ENCODE measurements at places on chromosomes 12 and 14.

GRCh38 chr14:62181591-62181990 is 419.4 kb downstream of the SNAPC1 start:
- no peak for DNase-seq

DNA sequence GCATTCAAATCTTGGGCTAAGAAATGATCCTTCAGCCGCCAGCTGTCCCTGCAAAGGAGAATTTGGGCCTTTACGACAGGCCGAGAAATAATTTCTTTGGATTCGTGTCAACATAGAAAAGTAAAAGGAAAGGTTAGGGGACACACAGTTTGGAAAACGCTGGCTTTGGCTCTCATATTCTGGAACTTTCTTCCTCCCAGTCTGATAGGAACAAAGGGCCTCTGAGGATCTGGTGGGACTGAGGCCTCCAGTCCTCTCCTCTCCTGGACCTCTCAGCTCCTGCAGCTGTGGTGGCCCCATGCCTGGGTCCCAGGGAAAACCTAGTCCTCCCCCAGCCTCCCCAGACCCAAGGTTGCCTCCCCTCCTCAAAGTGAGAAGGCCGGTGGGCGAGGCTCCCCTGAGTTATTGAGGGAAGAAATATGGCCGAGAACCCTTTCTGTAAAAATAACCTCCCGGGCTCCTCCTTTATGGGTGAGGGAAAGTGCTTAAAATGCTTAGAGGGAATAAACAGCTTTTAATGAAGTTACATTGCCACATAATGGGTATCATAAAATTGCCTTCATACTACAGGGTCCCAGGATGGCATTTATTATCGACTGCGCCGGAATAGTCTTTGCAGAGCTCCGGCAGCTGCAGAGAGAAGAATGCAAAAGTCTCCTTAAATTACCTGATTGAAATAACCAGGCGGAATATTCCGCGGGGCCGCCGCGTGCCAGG is 188.3 kb downstream of the PHETA1 start:
- no peak for DNase-seq

- no peak for DNase-seq
These were observed 274.9 kb downstream of the EMP1 start for GRCh38 chr12:13471471-13471870.

DNA sequence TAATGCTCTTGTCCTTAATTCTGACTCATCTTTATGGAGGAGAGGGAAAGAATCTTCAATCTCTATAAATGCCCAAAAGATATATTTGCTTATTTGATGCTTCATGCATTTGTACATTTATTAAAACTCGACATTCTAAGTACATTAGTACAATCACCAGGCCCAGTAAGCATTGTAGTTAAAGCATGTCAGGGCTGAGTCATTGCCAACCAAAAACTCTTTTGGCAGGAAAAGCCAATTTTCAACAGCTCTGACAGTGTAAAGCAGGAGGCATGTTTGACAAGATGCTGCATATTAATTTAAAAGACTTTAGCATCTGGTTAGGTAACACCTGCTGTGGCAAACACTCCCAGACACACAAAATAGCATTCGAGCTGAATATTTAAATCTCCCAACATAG is 290.9 kb downstream of the PPFIA2 start:
- no peak for DNase-seq

DNA sequence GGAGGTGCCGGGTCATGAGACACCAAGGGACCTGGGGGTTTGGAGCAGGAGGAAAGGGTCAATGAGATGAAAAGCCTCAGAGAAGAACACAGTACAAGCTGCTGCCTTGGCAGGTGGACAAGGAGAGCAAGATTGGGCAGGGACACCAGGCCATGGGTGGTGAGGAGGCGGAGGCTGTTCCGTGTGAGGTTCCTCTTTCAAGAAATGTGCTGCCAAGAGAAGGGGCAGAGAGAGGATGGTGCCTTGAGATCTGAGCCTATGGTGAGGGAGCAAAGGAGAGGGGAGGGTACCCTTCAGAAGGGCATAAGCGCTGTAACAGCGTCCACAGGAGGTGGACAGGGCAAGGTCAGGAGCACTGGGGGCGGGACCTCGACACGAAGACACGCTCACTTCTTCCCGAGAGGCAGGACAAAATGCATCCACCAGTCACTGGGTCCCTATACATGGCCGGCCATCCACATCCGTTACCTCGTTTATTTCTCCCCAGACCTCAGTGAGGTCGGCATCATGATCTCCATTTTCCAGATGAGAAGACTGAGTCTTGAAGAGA is 100.2 kb downstream of the B4GALNT3 start:
- no peak for DNase-seq

DNA sequence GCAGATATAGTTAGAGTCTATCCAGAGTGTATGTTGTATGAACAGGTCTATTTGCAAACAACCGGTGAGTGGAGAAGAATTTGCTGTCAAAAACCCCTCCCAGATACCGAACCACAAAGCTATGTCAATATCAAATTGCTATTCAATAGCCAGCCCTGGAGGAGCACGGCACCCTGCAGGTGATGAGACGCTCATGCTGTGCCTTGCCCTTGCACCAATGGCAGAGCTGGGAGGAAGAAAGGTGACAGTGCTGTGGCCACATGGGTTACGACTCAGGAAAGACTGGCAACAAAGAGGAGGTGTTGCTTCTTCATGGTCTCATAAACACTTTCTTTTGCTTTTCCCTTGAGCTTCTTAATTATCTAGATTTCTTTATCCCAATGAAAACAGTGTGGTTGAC is 55.7 kb downstream of the PAX9 start:
- DNase-seq, result no peak

DNA sequence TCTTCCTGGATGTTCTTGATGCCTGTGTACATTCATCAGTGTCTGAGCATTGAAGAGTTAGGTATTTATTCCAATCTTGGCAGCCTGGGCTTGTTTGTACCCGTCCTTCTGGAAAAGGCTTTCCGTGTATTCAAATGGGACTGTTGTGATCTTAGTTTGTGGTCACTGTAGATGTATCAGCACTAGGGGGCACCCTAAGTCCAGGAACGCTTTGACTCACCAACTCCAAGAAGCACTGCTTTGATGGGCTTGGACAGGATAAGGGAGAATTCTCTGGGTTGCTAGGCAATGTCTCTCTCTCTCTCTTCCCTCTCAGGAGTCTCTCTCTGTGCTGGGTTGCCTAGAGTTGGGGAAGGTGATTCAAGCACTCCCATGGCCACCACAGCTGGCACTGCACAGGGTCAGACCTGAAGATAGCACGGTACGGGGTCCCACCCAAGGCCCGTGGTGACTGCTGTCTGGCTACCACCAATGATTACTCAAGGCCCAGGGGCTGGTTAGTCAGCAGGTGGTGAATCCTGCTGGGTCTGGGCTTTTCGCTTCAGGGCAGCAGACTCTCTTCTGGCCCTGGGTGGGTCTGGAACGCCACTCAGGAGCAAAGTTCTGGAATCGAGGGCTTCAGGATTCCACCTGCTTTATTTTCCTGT is 211.1 kb upstream of the RGS6 start:
- DNase-seq, result no peak

GRCh38 chr12:27823038-27823437 is 43.0 kb upstream of the MANSC4 start:
- DNase-seq, result no peak

GRCh38 chr12:102496591-102496990 is 16.2 kb upstream of the IGF1 start:
- DNase-seq, result no peak

- DNase-seq, result no peak
These were observed 19.2 kb upstream of the TBX5 start for GRCh38 chr12:114425031-114425626.

- no peak for DNase-seq
These were observed 19.8 kb downstream of the VASH1 start for GRCh38 chr14:76780875-76781647.

DNA sequence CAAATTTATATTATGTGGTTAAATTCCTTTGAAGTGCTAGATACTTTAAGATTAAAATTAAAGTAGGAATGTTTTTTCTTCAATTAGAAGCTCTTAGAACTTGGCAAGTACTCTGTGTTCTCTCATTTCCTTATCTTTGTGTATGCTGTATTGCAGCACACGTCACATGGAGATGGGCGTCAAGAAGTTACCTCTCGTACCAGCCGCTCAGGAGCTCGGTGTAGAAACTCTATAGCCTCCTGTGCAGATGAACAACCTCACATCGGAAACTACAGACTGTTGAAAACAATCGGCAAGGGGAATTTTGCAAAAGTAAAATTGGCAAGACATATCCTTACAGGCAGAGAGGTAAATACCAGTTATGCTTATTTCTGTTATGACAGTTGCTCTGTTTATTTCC is 19.7 kb downstream of the MARK3 start:
- no peak for DNase-seq

DNA sequence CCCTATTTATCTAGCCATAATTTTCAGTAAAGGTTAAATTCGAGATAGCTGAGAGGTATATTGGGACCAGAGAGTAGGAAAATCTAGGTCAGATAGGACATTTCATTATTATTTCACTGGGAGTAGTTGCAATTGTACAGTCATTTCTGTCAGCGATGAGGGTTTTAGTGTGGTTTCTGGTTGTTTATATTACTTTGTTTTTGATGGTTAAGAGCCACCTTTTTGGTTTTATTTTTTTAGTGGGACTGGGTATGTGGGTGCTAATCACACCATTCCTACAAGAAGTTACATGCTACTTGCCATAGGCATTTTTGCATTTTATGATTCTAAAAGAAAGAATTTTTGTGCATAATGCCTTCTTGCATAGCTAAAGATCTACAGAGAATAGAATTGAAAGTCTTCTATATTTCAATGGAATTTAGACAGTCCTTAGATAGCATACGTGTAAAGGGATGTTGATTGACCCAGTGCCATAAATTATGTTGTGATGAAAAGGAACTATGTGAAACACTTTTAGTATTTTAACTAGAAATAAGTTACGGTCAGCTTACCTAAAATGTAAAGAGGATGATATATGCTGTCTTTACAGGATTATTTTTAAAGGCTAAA is 85.2 kb downstream of the KTN1 start:
- no peak for DNase-seq

DNA sequence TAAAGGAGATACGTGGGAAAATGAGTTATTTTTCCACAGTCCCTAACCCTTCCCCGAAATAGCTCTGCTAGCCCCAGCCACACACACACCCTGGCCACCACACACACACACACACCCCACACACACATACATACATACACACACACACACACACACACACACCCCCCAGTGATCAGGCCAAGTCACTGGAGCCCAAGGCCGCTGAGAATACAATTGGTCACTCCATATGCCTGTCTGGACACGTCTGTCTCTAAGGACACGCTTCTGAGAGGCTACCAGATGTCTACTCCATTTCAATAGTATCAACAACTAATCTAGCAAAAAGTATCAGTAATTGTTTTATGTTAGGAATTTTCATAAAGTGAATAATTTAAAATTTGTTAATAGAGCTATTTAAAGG is 13.0 kb upstream of the DIABLO start:
- no peak for DNase-seq

DNA sequence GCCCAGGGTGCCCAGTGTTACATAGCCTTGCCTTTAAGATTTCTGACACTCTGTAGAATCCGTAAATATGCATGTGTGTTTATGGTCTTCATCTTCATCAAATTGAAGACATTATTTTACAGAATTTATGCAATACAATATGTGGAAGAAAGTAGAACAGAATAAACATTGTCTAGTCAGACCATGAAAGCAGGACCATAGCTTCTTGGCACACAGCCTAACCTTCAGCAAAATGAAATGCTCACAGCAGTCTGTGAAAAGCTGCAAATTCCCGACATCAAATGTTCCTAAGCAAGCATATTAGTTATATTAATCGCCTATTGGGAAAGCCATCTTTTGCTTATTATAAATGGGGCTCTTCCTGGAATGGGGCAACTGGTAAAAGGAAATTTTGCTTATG is 111.3 kb upstream of the GARIN2 start:
- no peak for DNase-seq

GRCh38 chr12:17640615-17641014 is 449.4 kb downstream of the RERGL start:
- no peak for DNase-seq

- no peak for DNase-seq
These were observed 240.4 kb downstream of the ASCL1 start for GRCh38 chr12:103197725-103198388.

- no peak for DNase-seq
These were observed 21.0 kb upstream of the ANP32D start for GRCh38 chr12:48451372-48451771.

DNA sequence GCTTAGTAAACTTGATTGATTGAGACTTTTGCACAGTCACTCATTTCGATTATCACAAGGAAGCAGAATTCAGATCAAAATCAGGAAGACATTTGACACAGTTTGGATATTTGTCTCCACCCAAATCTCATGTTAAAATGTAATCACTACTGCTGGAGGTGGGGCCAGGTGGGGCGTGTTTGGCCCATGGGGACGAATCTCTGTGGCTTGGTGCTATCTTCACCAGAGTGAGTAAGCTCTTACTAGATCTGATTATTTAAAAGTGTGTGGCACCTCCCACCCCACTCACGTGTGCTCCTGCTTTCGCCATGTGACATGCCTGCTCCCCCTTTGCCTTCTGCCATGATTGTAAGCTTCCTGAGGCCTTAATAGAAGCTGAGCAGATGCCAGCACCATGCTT is 291.4 kb downstream of the PCNX1 start:
- DNase-seq, result no peak

GRCh38 chr12:13839365-13840336 is 141.8 kb downstream of the GRIN2B start:
- no peak for DNase-seq

- DNase-seq, result no peak
These were observed 53.7 kb downstream of the MAP3K9 start for GRCh38 chr14:70755655-70756054.

DNA sequence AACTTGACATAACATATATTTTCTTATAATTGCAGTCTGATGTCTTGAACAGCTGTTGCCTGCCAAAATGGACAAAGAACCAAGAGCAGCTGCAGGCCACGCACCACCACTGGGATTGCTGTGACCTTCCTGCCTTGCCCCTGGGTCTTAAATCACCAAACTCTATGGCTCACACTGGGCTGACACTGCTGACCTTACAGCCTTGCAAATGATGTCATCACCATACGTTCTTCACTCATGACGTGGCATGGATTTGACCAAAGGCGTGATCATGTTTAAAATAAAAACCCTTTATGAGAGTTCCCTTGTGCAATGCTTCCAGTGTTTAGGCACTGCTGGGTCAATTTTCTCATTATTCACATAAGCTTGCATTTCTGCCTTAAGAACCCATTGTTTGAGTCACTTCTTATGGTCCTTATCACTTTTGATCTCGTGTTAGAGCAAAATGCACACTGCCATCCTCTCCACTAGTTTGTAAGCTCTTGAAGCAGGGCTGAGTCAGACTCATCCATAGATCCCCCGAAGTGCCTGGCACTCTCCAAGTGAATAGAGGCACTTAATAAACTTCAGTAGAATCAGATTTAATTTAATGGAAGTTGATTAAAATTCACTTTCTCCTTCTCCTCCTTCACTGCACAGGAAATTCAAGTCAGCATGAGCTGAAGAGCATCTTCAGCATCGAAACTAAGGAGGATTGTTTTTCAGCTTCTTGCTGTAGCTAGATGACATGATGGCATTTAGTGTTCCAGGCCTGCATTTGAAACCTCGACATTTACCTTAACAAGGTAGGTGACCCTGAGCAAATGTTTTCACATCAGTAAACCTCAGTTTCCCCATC is 132.4 kb upstream of the PZP start:
- DNase-seq, result no peak
